ENCODE measurements at places on chromosomes 11 and 22. TPM values are rescaled to one million over a fixed set of nuclear protein-coding genes. Genes with fewer than 3 reads are reported as not detected.

APOL5 gene
- not detected for total RNA-seq

CARD16 gene
- total RNA-seq = 101 TPM

FOLR2 gene
- not detected for total RNA-seq

KRTAP5-10 gene
- total RNA-seq = 0.20 TPM

CHRDL2 gene
- total RNA-seq = not detected

SAA4 gene
- not detected for total RNA-seq

TMEM86A gene
- total RNA-seq = 2.4 TPM

YPEL1 gene
- total RNA-seq = 17.5 TPM

AMOTL1 gene
- total RNA-seq = 4.3 TPM

FDX1 gene
- total RNA-seq = 11.6 TPM

MYBPC3 gene
- total RNA-seq = not detected

ADAMTS15 gene
- total RNA-seq = not detected
